ENCODE measurements at places on chromosomes 1 and 21.

- no peak for DNase-seq
Observed at GRCh38 chr1:169245706-169246105, 121.9 kb downstream of the NME7 start.

DNA sequence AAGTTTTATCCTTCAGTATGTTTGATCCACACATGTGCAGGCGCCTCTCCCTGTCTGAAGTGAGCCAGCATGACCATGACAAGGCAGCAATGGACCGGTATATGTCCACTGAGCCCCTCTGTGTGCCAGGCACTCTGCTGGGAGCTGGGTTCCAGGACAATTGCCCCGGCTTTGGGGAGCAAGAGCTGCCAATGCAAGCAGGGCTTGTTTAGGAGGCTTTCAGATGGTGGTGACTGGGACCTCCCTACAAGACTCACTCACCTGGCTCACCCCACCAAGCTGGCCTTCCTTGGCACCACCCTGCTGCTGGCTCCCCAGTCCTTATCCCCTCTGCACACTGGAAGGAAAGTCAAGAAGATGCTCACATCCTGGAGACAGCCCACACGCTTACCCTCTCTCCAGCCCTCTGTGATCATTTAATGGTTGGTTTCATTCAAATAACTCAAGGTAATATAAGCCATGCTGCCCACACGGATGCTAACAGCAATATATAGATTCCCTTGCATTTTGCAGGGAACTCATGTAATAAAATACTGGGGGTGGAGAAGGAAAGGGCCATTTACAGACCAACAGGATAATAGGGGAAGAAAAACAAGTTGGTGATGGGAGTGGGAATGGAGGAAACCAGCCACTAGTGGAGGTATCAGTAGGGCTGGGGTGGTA lies 23.6 kb downstream of the KCND3 start:
- DNase-seq, result no peak

- DNase-seq, result no peak
Observed at GRCh38 chr1:26582053-26582835, 52.7 kb downstream of the RPS6KA1 start.

DNA sequence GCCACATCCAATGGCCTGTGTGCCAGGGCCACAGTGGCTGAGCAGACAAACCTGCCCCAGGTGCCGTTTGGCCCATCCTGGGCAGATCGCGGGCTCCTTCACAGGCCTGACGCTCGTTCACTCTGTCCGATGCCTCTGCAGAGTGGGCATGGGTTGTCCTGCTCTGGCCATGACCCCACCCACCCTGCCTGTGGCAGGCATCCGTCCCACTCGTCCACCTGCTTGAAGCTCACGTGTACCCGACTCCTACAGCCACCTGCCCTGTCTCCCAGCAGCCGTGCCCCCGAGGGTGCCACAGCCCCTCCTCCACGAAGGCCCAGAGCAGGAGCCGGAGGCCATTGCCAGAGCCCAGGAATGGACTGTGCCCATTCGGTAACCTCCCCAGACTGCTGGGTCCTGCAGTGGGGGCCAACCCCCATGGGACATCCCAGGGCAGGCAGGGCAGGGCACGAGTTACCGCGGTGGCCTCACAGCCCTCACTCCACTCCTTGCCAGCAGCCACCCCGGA lies 41.9 kb downstream of the TRIM11 start:
- DNase-seq, result no peak

DNA sequence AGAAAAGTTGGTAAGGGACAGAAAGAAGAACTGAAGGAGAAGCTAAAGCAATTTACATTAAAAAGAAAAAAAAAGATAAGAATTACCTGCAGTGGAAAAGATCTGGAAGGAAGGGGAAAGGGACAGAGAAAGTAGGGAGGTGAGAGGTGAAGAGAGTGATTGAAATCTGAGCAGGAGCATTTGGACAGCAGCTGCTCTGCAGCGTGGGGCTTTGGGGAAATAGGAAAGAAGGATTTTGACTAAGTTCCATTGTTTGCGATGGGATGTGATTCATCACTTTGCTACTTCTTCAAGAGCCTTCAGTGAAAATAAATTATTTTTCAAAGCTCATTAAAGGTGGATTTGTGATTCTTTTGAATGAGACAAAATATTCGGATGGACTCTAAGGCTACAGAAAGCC lies 26.1 kb upstream of the NMNAT2 start:
- no peak for DNase-seq

DNA sequence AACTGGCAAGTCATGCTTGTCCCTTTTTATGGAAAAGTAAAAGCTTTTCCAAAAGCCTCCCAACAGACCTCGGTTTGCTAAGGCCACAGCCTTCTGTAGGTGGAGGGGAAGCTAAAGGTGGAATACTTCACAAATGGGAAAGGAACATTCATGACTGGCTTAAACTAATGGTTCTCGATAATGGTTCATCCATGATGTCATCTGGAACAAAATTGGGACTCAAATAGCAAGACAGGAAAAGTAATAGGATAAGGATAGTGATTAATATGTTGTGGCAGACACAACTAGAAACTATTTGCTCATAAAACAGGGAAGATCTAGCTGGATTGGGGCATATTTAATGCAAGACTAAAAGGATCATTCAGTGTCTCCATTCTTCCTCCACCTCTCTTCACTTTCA lies 16.7 kb upstream of the SPATA6 start:
- no peak for DNase-seq

- DNase-seq, result no peak
Observed at GRCh38 chr1:243944429-243945160, 94.6 kb upstream of the AKT3 start.

DNA sequence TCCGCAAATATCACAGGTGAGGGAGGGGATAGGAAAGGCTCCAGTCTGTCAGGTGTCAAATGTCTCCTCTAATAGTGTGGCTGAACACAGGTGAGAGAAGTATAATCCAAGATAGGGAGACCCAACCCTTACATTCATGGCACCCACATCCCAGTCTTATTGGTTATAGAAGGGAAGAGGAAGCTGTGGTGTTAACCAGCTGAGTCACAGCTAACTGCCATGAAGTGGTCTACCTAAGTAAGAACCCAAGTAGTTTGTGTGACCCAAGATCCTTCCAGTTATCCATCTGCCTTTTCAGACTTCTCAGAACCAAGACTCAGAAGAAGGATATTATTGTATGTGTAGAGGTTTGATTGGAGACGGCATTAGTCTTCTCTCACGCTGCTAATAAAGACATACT lies 37.1 kb downstream of the DDAH1 start:
- no peak for DNase-seq

GRCh38 chr1:210685295-210685650 lies 356.6 kb downstream of the HHAT start:
- no peak for DNase-seq

GRCh38 chr1:241799416-241799815 lies 48.6 kb upstream of the EXO1 start:
- DNase-seq, result no peak

DNA sequence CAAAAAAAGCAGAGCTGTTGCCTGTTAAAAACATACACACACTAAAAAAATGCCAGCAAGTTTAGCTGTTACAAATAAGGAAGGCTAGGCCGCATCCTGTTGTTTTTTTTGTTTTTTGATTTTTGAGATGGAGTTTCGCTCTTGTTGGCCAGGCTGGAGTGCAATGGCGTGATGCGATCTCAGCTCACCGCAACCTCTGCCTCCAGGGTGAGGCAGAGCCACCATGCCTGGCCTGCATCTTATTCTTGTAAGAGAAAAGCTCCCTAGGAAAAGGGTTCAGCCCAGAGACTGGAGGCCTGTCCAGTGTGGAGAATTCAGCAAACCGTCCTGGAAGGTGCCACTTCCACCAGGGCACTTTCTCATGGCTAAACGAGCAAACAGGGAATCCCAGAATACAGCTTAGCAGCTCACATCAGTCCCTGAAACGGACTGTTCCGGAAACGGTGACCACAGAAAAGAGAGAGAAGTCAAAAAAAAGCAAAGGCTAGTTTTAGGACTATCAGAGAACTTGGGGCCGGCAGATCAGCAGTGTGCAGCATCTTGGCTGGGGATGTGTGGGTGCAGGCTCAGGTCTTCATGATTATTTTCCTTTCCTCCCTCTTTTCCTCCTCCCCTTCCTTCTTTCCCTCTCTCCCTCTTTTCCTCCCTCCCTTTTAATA lies 283.6 kb downstream of the AJAP1 start:
- DNase-seq, result no peak

DNA sequence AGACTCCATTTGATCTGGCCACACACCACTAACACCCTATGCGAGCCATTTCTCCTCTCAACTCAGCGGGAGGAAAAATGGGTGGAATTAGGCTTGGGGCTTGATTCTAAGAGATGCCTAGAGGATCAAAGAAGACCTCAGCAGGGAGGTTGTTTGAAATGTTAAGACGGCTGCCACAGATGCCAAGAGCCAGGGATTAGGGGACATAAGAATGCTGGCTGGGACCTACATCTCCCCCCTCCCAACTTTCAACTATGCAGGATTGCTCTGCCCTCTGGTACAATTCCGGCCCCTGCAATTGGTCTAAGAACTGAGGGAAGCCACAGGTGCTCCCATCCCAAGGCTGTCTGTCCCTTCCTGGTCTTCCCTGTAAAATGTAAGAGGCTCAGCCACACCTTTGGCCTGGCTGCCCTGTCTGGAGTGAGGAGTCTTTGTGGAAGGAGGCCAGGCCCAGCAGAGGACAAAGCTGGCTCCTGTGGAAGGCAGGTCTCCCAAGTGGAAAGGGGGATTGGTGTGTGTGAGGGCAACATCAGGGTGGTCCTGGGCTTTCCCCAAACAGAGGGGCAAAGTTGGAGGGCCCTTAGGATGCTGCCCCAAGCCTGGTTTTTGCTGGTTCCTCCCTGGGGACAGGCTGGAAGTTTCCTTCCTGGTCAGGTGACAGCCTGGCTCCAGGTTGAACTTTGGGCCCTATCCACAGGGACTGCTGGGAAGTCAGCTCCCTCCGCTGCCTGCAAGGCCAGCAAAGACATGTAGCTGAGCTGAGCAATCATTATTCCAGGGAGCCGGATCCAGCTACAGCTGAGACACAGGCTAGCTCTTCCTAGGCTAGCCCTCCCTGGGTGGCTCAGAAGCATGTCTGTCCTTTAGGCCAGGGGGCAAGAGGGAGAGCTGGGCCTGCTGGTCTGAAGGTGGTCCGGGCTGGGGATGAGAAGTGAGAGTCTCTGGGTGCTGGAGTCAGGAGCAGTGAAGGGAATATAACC lies 34.5 kb upstream of the SYNC start:
- DNase-seq, result no peak

DNA sequence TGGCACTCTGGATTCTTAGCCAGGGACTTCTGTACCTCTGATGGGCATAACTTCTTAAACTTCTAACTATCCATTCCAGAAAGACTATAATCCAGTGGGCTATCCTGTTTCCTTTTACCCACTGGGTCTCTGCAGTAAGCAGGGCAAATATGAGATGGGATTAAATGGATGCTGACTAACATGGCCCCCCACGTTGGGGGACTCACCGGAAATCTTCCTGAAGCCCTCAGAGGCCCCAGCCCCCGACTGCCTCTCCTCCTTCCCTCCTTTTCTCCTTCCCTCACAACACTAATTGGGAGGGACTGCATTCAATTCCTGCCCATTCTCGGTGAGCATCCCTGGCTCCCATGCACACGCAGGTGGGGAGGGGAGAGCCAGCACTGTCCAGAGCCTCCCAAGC lies 70.1 kb downstream of the SSBP3 start:
- DNase-seq, result no peak

DNA sequence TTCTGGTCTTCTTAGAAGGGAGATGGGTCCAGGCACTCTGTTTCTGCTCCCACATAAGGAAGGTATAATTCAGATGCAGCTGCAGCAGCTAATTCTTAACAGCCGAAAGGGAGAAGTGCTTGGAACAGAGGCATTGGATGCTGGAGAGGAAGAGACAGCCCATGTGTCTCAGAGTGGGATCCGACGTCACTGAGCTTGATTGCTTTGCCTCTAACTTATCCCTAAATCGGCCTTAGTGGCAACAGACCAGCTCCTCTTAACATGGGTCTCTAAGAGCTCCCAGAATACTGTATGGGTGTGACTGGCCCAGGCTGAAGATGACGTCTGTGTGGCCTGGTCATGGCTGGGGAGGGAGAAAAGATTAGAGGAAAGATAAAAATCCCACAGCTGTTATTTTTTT lies 40.7 kb upstream of the KCND3 start:
- no peak for DNase-seq

DNA sequence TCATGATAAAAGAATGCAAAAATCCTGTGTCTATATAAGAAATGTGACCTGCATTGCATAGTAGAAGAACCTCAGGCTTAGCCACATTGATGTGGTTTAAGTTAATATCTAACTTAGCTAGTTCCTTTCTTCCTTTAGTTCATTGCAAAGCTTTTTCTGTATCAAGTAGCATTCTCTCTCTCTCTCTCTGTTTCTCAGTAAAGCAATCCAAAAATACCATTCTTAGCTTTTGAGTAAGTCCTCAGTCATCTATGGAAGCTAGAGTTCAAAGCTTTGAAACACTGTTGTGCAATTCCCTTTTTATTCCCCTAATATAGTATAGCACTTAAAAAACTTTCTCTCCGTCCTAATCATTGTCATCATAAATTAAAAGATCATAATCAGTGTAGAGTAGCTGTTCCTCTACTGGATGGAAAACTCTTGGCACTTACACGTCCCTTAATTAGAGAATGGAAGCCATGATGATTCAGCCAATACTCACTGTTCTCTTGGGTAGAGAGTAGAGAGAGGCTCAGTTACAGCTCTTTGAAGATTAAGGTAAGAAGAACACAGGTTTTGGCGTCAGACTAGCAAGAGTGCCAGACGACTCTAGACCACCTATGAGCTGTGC lies 350.3 kb upstream of the LYPLAL1 start:
- no peak for DNase-seq

GRCh38 chr1:34742667-34743270 lies 12.1 kb upstream of the GJB5 start:
- peak; percentile 52 for DNase-seq

- no peak for DNase-seq
Observed at GRCh38 chr1:3599286-3599811, 12.0 kb downstream of the MEGF6 start.

- DNase-seq, result no peak
Observed at GRCh38 chr1:190226006-190226405, 251.7 kb downstream of the BRINP3 start.

DNA sequence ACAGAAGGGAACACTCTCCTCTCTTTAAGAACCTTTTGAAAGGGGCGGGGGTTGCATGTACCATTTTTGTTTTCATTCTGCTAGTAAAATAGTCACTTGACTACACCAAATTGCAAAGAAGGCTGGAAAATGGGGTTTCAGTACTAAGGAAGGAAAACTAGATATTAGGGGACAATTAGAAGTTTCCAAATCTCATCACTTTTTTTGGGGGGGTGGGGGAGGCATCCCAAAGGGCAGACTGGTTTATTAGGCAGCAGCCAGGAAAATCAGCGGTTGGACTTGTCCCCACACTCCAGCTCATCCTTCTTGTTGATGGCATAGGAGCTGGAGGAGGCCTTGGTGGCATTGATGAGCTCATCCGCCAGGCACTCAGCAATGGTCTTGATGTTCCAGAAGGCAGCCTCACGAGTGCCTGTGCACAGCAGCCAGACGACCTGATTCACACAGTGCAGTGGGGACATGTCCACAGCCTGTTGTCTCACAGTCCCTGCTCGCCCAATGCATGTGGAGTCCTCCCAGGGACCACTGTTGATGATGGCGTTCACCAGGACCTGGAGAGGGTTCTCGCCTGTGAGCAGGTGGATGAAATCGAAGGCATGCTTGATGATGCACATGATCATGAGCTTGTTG lies 1.7 kb upstream of the TMEM50B start:
- no peak for DNase-seq

- DNase-seq, result no peak
Observed at GRCh38 chr1:241895013-241895412, 47.0 kb downstream of the EXO1 start.

GRCh38 chr1:60963167-60963940 lies 119.0 kb upstream of the NFIA start:
- DNase-seq, result no peak

- DNase-seq, result peak; percentile 34
Observed at GRCh38 chr1:39398278-39399021, 93.0 kb upstream of the BMP8A start.

Measured in CD4-positive, alpha-beta T cell treated with Interleukin-17A for 1 hour (primary cell).